ENCODE measurements at places on chromosomes 6 and 20. TPM values are rescaled to one million over a fixed set of nuclear protein-coding genes. Genes with fewer than 3 reads are reported as not detected.

Gene BAK1
- total RNA-seq = 5.2 TPM

Gene IMPG1
- not detected for total RNA-seq

Gene PACSIN1
- total RNA-seq = not detected

Gene GPR6
- total RNA-seq = not detected

Gene TAAR2
- total RNA-seq = not detected

Gene EFCAB8
- not detected for total RNA-seq

Gene SCP2D1
- not detected for total RNA-seq

Gene GCNT2
- not detected for total RNA-seq

Gene TRERF1
- total RNA-seq = 12.0 TPM

Gene TPD52L1
- 21.7 TPM for total RNA-seq

Gene PTK7
- 44.6 TPM for total RNA-seq

Data from fibroblast of the aortic adventitia (primary cell).